ENCODE measurements at places on chromosomes 2 and 18.

GRCh38 chr18:2826581-2826980 lies 20.2 kb upstream of the EMILIN2 start:
- DNase-seq, result no peak

DNA sequence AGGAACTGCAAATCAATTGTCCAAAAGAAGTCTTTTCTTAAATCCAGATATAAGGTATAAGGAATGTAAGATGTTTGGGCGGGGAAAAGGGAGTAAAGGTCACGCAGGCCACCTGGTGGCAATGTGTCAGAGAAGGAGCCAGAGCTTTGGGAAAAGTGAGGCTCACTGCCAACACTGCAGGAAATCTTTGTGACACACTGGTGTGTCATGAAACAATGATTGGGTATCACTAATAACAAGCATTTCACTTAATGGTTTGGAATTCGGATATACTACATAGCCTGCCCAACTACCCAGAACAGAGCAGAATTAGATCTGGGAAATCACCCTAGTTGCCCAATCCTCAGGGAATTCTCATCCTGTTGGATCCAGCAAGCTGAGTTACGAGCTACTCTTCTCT lies 61.0 kb downstream of the RBMS1 start:
- no peak for DNase-seq

DNA sequence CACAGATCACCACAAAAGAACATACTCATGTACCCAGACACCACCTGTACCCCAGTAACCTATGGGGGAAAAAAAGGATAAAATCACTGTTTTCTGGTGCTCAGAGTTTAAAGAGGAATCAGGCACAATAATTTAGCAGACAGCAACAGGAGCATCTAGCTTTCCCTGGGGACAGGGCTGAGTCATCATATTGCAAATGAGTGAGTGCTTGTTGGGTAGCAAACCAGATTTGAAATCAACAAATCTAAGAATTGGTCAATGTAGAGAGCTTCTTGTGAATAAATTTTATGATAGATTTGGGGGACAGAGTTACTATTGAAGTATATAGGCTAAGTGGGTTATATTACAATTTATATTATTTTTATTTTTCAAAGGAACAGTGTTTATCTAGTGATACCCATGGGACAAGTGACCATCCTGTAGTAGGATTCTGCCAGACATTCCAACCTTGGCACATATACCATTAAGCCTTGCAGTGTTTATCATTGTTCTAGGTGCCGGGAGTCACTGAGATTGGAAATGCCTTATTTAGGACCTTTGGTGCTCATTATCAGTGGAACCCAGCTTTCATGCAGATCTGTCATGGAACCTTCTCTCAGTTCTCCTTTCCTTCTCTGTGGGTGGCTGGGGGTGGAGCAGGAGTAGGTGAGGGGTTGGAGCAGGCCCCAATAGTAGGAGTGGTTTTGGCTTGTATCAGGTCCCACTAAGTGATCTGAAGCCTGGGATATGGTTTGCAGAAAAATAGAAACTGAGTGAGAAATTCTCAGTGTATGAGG lies 117.2 kb downstream of the CERS6 start:
- no peak for DNase-seq

DNA sequence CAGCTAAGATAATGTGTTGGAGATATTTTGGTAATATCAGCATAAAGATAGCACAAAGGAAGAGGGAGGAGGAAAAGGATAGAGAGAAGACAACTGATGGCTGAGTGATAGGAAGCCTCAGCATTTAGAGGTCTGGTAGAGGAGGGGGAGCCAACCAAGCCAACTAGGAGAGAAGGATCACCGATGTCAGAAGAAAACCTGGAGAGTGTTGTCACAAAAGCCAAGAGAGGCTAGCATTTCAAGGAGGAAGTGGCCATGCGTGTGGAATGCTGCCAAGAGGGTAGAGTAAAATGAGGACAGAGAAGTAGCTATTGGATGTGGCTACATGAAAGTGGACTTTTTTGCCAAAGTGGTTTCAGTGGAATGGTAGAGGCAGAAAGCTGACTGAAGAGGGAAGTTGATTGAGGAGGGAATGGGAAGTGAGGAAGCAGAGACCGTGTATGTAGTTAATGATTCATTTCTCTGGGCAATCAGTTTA lies 34.3 kb downstream of the LCLAT1 start:
- peak; percentile 63 for DNase-seq

DNA sequence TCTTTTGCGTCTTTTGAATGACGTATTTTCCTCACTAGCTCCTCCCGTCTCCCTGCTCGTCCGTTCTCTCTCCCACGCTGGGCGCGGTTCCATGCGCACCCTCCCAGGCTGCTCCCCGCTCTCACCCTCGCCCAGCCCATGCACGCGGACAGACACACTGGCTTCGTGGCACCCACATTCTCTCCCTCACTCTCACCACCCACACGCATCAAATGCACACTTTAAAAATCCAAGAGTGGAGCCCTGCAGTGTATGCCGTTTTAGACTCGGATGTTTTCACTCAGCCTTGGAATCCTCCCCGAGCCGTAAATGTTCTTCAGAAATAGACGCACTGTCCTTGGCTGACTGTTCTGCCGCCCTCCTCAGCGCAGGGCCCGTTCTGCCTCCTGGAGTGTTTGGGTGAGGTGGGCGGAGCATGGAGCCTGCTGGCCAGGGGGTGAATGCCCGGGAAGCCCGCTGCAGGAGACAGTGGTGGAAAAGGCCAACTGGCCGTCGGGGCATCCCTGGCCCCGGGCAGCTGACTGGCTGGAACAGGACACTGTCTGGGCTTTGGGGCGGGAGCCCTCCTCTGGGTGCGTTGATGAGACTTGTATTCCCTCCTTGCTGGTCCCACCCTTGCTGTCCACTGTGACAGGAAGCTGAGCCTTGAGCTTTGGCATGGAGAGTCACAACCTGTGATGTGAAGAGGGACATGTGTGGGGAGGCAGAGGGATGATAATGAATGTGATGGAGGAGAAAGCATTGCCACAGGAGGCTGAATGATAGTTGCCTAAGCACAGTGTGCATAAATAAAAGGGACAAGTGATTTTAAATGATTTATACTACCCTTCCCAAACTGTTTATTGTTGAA lies 35.4 kb upstream of the LYPD6B start:
- DNase-seq, result no peak

DNA sequence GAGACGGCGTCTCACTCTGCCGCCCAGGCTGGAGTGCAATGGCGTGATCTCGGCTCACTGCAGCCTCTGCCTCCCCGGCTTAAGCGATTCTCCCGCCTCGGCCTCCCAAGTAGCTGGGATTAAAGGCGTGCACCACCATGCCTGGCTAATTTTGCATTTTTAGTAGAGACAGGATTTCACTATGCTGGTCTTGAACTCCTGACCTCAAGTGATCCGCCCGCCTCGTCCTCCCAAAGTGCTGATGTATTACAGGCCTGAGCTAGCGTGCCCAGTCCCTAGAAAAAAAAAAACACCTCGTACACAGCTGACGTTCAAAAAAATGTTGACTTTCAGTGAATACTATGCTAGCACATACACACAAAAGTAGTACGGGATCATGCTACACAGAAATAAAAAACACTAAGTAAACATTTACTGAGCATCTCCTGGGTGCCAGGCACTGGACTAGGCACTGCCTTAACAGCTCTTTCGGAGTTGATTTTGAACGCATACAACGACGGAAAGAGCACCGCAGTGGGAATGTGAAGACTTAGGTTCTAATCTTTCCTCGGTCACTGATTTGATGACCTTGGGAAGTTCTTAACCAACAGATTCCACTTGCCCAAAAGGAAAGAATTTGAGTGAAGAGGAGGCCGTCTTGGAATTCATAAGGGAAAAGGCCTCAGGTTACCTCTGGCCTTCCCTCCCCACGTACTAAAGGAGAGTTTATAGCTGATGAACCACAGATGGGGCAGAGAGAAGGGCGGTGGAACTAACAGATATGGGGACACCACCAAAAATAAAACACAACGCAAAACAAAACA lies 1.1 kb downstream of the DNAJC27 start:
- DNase-seq, result no peak

DNA sequence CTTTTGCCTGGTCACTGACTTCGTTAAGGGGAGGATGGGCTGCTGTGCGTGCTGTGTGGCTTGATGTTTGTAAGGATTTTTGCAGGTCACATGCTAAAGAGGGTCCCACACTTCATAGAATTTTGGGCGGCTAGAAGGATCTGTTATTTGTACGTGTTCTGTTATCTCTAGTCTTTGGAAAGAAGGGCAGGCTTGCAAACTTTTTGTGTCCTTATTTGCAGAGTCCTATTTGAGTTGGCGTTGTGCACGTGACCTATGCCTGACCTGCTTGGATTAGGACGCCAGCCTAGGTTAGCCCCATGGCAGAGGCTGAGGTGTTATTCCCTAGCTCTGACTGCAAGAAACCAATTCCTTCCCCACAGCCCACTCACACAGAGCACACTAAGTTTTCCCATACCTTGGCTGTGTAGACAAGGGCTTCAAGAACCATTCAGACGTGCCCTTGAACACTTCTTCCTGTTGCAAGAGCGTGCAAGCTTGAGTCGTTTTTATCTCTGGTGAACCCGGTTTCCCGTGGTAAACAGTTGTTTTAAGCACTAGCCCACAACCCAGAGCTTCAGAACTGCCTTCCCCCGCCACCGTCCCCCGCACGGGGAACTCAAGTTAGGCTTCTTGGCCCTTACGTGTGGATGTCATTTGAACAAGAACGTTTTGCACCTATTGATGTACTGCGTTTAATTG lies 94.6 kb downstream of the LDLRAD4 start:
- DNase-seq, result peak; percentile 93

DNA sequence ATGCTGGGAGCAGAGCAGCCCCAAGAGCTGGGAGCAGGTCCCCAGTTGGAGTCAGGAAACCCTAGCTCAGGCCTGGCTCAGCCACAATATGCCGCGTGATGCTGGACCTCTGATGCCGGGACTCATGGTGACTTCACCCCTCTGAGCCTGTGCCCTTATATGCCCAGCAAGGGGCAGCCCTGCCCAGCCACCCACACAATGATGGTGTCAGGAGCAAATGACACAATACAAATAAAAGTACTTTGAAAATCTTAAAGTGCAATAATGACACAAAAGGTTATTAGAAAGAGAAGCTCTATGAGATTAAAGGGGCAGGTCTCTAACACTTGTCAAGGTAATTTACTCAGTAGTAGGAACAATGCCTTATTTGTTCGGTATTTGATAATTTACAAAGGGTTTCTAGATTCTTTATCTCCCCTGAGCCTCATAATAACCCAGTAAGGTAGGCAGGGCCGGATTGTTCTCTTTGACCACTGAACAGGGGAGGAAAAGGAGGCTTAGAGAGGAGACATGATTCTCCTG lies 18.3 kb upstream of the KIF3C start:
- DNase-seq, result peak; percentile 40

DNA sequence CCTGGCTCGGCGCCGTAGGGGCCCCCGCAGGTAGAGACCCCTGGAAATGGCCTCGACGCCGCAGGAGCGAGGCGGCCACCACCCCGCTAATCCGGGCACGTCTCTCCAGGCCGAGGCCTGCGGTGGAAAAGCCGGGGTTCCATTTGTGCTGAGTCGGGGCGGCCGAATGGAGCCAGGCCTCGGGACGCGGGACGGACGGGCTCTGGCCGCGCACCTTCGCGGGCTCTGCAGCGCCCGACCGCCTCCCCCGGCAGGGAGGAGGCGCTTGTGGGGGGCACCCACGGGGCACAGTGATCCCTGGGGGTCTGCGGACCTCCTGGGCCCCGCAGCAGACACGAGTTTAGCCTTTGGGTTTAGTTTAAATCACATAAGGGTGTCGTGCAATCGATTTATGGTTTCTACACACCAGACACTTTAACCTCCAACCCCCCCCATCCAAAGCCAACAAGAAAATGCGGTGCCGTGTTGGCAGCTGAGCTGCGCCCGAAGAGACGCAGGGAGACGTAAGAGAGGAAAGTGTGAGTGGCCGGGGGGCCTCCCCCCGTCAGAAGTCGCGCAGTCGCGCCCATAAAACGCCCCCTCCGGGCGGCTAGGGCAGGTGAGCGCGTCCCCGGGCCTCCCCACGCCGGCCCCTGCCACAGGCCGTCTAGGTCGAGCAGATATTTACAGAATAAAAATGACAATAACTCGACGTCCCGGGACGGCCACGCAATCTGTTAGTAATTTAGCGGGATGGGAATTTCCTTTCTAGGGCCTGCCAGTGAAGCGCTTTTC lies 1.0 kb upstream of the NFATC1 start:
- DNase-seq, result peak; percentile 64

- no peak for DNase-seq
Measured at GRCh38 chr18:29780816-29781215, 1261.7 kb downstream of the DSC3 start.

GRCh38 chr2:59909147-59909546 lies 644.3 kb downstream of the BCL11A start:
- no peak for DNase-seq

- peak; percentile 51 for DNase-seq
Measured at GRCh38 chr2:46985512-46985911, 69.9 kb upstream of the MCFD2 start.

DNA sequence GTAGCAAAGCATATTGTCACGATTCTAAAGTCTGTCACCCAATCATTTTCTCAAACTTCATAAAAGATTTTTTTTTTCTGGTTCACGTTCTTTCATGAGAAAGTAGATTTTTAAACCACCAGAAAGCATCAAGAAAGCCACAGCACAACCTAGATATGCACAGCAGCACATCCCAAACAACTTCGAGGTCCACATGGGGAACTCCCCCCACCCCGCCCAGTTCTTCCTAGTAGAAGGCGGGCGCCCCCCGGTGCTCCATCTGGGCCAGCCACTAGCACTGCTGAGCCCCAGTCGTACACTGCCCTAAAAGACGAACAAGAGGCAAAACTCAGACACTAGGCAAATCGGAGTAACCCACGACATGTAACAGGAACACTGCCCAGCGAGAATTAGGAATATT lies 15.5 kb downstream of the HDLBP start:
- peak; percentile 59 for DNase-seq

DNA sequence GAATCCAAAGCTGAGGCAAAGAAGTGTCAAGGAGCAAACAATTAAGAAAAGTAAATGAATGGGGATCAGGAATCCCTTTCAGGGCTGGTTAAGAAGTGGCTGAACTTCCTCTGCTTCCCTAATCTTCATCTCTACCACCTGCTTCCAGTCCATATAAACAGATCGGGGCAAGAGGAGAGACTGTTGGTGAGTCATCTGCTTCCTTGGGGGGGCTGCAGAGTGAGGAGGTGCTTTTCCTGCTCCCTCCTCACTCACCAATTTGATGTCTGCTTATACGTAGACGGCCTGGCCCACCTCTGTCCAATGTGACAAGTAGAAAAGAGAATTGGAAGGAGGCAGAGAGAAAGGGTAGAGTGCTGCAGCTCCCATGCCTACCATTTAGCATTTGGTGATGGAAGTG lies 68.4 kb downstream of the NAB1 start:
- DNase-seq, result no peak

DNA sequence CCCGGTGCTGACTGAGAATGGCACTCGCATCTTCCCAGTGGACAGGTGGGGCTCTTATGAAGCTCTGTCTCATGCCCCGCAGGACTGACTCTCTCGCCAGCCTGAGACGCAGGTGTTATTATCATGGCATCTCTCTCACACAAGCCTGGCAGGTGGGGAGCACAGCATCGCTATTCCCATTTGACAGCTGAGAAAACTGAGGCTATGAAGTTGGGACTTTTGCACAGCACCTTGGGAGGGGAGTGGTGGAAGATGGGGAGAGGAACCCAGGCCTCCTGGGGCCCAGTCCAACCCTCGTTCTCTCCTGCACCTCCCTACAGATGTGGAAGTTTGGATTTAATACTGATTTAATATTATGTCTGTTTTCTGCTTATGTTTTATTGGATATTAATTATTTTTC lies 9.0 kb upstream of the NTSR2 start:
- DNase-seq, result no peak

- DNase-seq, result no peak
Measured at GRCh38 chr18:78323453-78324197, 656.0 kb upstream of the SALL3 start.

GRCh38 chr2:28602751-28603639 lies 107.1 kb downstream of the PLB1 start:
- DNase-seq, result peak; percentile 46
